Lung (tissue), 17 donors: ENCODE measurements at places on chromosomes 6 and 20. TPM values are rescaled to one million over a fixed set of nuclear protein-coding genes. Genes with fewer than 3 reads are reported as not detected.

DNA sequence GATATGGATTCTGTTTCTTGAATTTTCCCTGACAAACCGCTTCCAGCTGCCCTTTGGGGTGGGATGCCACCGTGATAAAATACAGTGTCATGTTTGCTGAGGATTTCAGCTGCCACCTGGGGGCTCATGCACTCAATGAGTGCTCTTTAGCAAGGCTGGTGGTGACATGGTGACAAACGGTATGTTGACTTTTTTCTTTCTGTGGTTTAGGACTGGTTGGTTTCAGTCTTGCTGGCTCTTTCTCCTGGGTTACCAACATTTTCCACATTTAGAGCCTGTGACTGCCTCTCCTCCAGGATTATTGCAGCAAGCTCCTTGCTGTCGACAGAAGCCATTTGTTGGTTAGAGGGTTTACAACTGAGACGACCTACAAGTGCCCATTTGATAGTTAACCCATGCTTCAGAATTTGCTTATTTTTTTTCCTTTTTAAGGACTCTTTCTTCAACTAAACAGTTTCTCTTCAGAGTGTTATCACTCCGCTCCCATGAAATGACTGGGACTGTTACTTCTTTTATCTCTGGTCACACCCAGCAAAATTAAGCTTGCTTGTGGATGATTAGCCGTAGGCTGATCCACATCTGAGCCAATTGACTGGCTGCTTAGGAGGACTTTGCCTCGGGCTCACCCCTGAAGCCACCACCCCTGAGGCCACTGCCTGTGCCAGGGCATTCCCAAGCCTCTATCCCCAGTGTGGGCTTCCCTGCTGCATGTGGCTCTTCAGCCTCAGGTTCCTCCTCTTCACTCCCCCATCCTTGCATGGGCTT, 48.4 kb upstream of the CDYL start:
- H3K4me1 ChIP-seq: no peaks in the 10 kb centered on the region
- DNase-seq: peak; percentile 33
- H3K4me3 ChIP-seq: no peak overlapping the region
- H3K27me3 ChIP-seq: no peaks in the 10 kb centered on the region
- H3K36me3 ChIP-seq: no peaks in the 10 kb centered on the region

- DNase-seq: no peak
- H3K4me3 ChIP-seq: no peak overlapping the region
- no peaks in the 10 kb centered on the region for H3K36me3 ChIP-seq
- no peak overlapping the region for H3K27ac ChIP-seq
- peaks cover under 1% of the 10 kb centered on the region for H3K27me3 ChIP-seq
- no peaks in the 10 kb centered on the region for H3K4me1 ChIP-seq
Observed at GRCh38 chr6:6244624-6245023, 75.8 kb downstream of the F13A1 start.

- H3K4me1 ChIP-seq: peaks cover 10% of the 10 kb centered on the region
- H3K27ac ChIP-seq: no peak overlapping the region
- no peaks in the 10 kb centered on the region for H3K36me3 ChIP-seq
- no peak for DNase-seq
Observed at GRCh38 chr20:33474963-33475362, 14.9 kb upstream of the CBFA2T2 start.

DNA sequence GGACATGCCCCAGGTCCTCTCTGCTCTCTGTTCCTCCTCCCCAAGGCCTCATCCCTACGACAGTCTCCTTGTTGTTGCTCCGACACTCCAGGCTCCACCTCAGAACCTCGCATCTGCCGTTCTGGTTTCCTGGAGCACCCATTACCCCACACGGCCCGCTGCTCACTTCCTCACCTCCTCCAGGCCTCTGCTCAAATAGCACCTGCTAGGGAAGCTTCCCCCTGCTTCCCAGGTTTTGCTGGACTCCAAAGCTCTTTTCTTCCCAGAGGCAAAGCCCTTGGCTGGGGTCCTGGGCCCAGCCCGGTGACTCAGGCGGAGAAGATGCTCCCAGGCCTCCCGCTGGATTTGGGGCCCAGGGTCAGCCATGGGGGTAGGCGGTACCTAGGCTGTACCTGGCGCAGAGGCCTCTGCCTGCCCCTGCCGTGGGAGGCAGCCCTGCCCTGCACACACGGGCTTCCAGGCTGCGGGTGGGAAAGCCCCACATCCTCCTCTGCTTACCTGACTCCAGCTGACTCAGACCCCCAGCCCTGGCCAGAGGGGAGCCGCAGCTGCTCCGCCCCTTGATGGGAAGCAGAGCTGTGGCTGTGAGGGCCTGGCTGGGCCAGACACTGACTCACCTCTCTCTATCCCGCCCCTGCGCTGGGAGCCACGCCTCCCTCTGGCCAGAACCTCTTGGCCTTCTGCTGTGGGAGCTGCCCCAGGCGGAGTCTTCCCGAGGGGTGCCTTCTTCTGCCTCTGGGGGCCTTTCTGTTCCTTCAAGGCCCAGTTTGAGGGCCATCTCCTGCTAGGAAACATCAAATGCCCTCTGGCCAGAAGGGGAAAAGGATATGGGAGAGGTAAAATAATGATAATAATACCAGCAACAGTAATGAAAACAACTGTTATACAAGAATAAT, 130.5 kb downstream of the CEBPB start:
- H3K27me3 ChIP-seq: no peaks in the 10 kb centered on the region
- no peaks in the 10 kb centered on the region for H3K36me3 ChIP-seq
- H3K27ac ChIP-seq: peak overlapping the region; percentile 89
- H3K4me1 ChIP-seq: peaks cover 6% of the 10 kb centered on the region

- H3K4me3 ChIP-seq: no peak overlapping the region
- H3K27me3 ChIP-seq: no peaks in the 10 kb centered on the region
- no peak overlapping the region for H3K27ac ChIP-seq
- no peaks in the 10 kb centered on the region for H3K36me3 ChIP-seq
Observed at GRCh38 chr6:21969192-21969591, 327.6 kb downstream of the PRL start.

DNA sequence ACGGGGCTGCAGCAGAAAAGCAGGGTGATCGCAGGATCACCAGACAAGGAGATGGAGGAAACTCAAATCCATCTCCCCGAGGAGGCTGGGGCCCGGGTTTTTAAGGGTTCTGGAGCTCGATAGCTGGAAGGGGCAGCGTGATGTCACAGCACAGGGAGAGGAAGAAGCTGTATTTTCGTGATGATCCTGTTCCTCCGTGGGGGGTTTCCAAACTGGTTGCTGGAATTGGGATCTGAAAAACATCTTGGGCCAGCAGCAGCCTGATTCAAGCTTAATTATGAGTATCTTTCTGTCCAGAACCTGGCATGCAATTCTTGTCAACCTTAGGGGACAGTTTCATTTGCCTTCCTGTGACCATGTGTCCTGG, 4.1 kb downstream of the CST7 start:
- no peaks in the 10 kb centered on the region for H3K36me3 ChIP-seq
- H3K4me1 ChIP-seq: no peaks in the 10 kb centered on the region
- H3K27me3 ChIP-seq: no peaks in the 10 kb centered on the region
- no peak overlapping the region for H3K27ac ChIP-seq
- no peak for DNase-seq

DNA sequence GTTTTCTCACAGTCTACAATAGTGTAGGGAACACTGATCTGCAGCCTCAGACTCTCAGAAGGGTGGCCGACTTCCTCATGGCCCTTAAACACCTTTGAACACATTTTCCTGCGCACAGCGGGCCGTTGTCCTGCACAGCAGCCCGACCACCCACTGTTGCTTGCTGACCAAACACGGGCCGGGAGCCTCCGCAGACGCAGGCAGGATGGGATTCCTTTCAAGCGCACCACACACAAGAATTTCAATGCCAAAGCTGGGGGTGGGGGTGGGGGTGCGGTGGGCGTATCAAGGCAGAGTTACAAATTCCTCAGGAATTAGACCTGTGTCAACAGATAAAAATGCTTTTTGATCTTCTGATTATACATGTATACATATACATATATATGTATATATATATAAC, 74.5 kb downstream of the HUS1B start:
- no peaks in the 10 kb centered on the region for H3K27me3 ChIP-seq
- no peaks in the 10 kb centered on the region for H3K4me1 ChIP-seq
- no peaks in the 10 kb centered on the region for H3K36me3 ChIP-seq

DNA sequence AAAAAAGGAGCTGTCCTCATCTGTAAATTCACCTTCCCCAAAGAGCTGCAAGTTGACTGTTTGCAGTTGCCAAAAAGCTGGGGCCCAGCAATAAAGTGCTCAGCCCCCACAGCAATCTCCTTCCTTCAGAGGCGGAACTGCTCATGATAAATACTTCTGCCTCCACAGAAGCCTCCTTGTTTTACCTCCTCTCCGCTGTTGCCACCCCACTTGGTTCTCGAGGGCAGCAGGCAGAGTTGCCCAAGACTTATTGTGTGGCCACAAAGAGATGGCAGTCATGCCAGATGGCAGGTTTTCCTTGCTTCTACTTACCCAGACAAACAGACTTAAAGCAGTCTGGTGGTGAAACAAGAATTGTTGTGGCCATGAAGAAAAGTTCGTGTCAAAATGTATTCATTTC, 66.3 kb downstream of the SLX4IP start:
- H3K4me3 ChIP-seq: no peak overlapping the region
- DNase-seq: no peak
- H3K27ac ChIP-seq: peak overlapping the region; percentile 2
- no peaks in the 10 kb centered on the region for H3K27me3 ChIP-seq
- peaks cover 25% of the 10 kb centered on the region for H3K4me1 ChIP-seq

GRCh38 chr6:154995254-154996015, at the start of gene TIAM2:
TIAM2 (plus strand) TSS chr6:154995315; CDS start chr6:155129224, 133,909 bp downstream.
- peak; percentile 75 for DNase-seq
- no peak within 1 kb of the TSS for H3K27ac ChIP-seq
- H3K36me3 ChIP-seq: no peaks in the 10 kb centered on the region

DNA sequence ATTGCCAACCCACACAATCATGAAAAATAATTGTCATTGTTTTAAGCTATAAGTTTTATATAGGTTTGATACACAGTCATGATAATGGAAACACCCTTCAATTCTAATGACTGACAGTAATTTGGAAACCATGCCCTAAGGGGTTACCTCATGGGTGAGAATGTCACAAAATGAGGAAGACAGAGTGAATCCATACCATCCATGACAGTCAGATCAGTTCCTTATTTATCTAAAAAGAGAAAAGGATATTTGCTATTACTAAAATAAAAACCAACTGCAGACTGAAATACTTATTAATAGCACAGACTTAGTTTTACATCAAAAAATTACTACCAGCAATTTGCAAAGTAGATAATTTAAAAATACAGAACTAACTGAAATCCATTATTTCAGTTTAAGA, 437.8 kb downstream of the UTRN start:
- H3K4me1 ChIP-seq: no peaks in the 10 kb centered on the region
- H3K27me3 ChIP-seq: no peaks in the 10 kb centered on the region
- no peak overlapping the region for H3K27ac ChIP-seq
- no peak for DNase-seq
- peaks cover 4% of the 10 kb centered on the region for H3K36me3 ChIP-seq
- no peak overlapping the region for H3K4me3 ChIP-seq

DNA sequence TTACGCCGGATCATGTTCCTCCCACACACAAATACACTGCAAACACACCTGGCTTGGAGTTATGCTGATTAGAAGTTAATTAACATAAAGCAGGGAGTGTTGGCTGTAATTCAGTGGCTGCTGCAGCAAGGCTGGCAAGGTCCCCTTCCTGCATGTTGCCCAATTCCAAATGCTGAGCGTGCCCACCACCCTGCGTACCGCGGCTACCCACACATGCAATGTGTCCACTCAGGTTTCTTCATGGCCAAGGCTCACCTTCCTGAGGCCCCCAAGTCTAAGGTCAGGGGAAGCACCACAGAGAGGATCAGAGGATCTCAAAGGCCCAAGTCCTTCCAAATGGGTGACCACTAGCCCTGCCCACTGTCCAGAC, 11.6 kb upstream of the PRND start:
- no peak overlapping the region for H3K4me3 ChIP-seq
- no peaks in the 10 kb centered on the region for H3K27me3 ChIP-seq
- no peak for DNase-seq
- H3K36me3 ChIP-seq: no peaks in the 10 kb centered on the region

TNFRSF21 gene
- 21.8 TPM for total RNA-seq

PGC gene
- total RNA-seq: 586 TPM

GRCh38 chr6:16948396-16948795, 153.5 kb upstream of the STMND1 start:
- H3K27ac ChIP-seq: no peak overlapping the region
- DNase-seq: peak; percentile 43
- peaks cover 43% of the 10 kb centered on the region for H3K4me1 ChIP-seq

ARMH2 gene
- 3.2 TPM for total RNA-seq

- H3K27me3 ChIP-seq: no peaks in the 10 kb centered on the region
- DNase-seq: no peak
- H3K36me3 ChIP-seq: peaks cover 27% of the 10 kb centered on the region
- no peak overlapping the region for H3K4me3 ChIP-seq
Observed at GRCh38 chr6:4041480-4041879, 37.5 kb downstream of the FAM217A start.
